Activated CD4-positive, alpha-beta T cell treated with anti-CD3 and anti-CD28 coated beads, Interleukin-2, amount 50 U/mL, for 24 hours (primary cell): ENCODE measurements at places on chromosomes 5 and 9.

- no peak for DNase-seq
Measured at GRCh38 chr5:110536120-110537115, 190.1 kb downstream of the TMEM232 start.

- no peak for DNase-seq
Measured at GRCh38 chr5:143231416-143231815, 172.1 kb downstream of the NR3C1 start.

- DNase-seq: no peak
Measured at GRCh38 chr5:149672701-149673476, 57.2 kb upstream of the PPARGC1B start.

DNA sequence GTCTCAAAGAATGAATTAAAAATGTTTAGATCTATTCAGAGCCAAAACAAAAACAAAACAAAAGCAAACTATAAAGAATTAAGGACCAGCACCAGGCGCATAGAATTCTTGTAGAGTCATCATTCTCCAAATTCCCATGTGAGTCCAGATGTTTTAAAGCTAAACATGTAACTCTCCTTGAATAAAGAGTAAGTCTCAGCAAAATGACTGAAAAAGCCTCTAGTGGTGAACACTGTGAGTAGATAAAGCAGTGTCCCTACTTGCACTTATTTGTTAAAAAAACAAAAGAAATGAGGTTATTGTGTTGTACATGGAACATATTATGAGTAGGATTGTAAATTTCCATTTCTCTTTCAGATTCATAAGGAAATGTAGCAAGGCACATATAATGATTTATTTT lies 44.0 kb downstream of the NNT start:
- DNase-seq: no peak

DNA sequence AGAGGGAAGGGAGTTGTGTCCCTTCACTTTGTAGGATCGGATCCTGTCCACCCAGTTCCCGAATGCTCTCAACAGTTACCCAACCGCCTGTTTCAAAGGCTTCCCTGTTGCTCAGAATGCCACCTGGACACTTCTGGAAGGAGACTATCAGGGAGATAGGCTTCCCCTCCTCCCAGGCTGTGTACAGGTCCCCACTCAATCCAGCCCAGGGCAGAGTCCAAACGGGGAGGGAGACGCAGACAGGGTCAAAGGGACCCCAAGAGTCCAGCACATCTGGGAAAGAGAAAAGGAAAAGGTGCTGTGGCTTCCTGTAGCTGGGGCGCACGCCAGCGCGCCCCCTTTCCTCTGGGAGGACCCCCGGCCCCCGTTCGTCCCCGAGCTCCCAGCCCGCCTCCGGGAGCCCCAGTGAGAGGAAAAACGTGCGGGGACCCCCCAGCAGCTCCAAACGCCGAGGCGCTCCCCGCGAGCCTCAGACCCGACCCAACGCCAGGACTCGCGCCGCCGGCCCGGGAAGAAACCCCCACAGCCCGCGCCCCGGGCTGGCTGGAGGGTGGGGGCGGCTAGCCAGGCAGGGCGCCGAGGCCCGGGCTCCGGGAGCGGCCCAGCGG lies 640 bp downstream of the SURF4 start:
- DNase-seq: no peak

GRCh38 chr9:116174347-116174746 lies 20.8 kb downstream of the PAPPA start:
- no peak for DNase-seq

DNA sequence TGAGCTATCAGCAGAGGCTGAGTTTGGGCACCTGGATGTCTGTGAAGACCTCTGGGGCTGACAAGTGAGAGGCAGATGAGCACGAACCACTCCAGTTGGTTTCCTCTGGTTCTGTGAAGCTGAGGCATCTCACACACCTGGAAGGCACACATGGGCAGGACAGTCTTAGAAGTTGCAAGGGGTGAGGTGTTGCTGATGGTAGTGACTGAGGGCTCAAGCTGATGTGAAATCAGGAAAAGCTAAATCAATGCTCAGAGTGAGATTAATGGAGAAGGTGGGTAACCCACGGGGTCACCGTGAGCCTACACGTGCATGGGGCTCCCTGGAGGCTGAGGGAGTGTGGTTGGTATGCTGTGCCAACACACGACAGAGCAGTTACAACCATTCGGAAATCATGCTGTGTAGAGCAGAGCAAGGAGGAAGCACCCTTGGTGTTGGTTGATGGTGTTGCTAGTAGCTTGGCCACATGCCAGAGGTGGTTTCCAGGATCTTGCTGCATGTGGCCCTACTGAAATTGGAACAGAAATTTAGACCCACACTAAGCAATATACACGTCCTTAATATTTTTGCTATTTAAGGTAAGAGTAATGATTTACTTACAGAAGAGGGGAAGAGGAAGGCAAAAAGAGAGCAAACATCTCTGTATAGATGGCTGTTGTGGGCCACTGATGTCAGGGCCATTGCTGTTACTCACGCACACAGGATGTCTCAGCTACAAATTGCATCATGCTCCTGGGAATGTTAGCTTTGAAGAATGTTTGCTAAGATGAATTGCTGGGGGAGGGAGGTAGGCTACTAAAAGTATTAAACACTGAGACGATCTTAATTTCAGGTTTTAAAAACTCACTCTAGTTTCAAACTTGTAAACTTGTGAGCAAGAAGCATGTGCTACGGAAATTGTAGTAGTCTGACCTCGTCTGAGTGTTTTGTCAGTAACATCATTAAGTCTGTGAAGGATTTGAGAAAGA lies 170.5 kb downstream of the ARHGEF28 start:
- no peak for DNase-seq

DNA sequence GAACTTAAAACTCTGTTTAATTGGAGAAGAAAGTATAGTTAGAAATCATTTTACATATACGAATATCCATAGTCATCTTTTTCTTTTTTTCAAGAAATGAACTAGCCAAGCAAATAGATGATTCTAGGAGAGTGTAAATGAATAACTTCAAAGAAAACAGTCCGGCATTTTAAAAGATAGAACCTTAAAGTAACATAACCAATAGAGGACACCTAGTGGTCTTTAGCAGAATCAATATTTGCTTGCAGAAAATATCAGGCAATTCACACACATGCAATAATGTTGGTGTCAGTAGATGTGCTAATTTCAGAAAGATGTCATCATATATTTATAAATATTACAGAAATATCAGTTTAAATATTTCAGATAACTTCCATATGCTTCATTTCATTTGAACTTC lies 57.1 kb downstream of the HCN1 start:
- DNase-seq: no peak

- no peak for DNase-seq
Measured at GRCh38 chr9:35521708-35522107, 31.8 kb downstream of the RUSC2 start.

- no peak for DNase-seq
Measured at GRCh38 chr5:179615203-179615602, 8.3 kb downstream of the HNRNPH1 start.

DNA sequence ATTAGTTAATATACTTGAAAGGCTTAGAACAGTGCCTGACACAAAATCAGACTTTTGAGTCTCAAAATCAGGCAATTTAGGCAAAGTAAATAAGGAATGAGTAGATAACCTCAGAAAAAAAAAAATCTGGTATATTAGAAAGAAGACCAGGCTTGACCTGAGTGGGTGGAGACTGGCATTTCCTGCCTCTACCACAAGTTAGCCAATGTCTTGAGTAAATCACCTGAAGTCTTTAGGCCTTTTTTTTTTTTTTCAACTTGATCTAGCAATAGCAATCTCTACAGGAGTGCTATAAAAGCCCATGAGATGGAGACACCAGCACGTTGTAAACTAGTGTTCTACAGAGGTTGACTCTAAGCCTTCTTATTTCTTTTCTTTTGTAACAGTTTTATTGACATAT lies 104.2 kb upstream of the RASEF start:
- DNase-seq: no peak

DNA sequence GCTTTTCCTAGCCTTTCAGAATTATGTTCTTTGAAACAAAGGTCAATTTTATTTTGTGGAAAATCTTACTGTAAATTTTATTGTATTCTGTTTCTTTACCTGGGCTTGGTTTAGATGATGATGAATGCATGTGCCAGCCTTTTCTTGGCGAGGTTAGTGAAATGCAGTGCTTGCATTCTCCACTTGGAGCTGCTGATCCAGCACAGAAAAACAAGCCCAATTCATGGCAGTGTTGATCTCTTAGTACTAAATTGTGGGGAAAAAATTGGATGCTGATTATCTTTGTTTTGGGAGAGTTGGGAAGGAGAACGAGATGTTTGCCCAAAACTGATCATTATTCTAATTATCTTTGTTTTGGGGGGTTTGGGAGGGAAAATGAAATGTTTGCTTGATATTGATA lies 3.7 kb downstream of the HABP4 start:
- no peak for DNase-seq

DNA sequence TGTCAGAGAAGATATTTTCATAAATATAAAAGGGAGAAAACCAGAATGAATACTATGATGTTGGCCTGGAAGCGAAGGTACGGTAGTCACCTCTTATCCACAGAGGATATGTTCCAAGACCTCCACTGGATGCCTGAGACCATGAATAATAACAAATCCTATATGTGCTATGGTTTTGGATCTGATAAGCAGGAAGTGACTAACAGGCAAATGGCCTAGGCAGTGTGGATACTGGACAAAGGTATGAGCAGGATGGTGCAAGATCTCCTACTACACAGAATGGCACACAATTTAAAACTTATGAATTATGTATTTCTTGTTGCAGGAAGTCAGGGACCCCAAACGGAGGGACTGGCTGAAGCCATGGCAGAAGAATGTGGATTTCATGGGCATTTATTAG lies 48.2 kb downstream of the ADAMTS12 start:
- no peak for DNase-seq

- no peak for DNase-seq
Measured at GRCh38 chr5:56543441-56544388, 271.6 kb upstream of the MAP3K1 start.
